ENCODE measurements at places on chromosomes 11 and 22.

DNA sequence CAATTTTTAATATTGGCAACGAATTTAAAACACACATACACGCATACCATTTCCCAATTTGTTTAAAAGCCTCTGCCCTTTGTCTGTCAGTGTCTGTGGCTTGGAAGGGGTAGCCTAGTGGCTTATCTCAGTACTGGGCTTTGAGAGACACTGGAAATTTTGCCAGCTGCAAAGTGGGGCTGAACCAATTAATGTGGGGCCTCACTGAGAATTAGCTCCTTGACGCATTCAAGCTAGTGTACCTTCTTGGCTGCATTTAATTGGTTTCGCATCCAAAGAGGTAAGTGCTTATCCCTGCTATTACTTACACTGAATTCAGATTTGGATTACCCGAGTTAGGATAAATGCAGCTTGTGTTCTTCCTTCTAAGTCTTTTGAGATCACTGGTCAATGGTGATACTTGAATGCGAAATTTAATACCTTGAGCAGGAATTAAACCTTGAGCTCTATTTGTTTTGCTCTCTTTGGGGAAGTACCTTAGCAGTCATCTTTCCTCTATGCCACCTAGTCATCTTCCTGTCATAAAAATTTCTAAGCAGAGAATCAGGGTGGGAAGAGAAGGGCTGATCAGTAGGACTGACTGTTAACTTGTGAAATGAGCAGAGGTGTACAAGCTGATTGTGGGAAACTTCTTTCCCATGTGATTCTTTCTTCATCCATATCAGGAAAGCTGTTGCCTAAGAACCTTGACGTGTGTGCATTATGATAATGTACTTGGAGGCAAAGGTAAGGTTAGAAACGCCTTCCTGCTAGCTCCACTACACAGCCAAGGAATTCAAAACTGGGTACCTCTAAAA, 187.7 kb upstream of the E2F8 start:
- no peak for DNase-seq

DNA sequence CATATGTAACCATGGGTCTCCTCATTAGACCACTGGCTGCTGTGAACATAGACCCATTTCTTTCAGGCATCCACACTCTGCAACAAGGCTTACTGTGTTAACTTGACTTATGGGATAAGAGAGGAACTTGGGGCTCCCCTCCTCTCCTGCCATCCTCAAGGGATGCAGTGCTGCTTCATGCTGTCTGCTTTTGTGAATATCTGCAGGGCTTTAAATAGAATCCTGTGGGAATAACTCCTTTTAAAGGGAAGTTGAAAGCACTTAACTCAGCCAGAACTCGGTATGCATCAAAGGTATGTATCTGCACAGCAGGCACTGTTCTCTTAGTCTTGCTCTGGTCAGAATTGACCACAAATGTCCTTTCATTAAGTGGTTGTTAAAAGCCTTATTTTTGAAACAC, 222.5 kb upstream of the KIRREL3 start:
- no peak for DNase-seq

- DNase-seq = no peak
These were observed 82.1 kb downstream of the PIWIL4 start for GRCh38 chr11:94649254-94649653.

DNA sequence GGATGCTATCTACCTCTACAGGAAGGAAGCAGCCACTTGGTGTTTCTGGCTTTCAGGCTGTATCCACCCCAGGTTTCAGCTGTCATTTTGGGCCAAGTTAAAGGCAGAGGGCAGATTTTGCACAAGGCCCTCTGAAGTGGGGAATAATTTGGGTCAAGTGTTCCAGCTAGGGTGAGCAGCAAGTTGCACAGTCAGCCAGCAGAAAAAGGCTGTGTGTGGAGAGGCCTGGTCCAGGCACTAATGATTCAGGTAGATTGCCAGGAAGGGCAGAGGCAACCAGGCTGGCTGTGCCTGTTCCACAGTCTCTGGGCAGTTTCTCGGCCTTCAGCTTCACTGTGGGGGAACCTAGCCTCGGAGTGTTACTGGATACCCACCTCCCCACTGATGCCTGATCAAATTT, 8.6 kb upstream of the ELF5 start:
- no peak for DNase-seq

DNA sequence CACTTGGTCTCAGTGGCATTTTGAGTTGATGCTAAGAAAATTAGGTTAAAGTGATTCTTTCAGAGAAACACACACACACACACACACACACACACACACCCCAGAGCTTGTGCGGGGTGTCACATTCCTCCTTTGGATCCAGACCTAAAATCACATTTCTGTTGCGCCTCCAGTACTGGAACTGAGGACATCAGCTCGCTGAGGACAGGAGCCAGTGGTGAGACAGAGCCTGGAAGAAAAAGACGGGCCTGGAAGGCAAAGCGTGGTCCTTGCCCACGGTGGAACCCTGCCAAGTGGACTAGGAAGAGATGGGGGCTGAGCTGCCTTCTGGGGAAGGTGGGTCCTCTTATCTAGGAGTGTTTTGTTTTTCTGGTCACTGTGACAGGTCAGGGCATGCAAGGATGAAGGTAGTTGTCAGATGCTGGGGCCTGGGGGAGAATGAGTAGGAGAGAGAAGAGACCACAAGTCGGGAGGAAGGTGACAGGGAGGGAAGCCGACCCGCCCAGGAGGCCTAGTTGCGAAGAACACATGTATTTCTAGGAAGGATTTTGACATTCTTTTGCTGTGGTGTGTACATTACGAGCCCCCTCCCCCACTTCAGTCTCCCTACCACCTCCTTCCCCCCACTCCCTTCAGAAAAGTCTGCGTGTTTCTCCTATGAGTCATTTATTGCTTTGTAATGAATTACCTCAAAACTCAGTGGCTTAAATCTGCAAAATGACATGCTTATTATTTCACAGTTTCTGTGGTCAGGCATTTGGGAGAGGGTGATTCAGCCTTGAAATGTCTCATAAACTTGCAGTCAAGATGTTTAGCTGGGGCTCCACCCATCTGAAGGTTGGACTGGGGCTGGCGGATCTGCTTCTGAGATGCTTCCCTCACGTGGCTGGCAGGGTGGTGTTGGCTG, 4.8 kb upstream of the ELFN2 start:
- peak; percentile 52 for DNase-seq

DNA sequence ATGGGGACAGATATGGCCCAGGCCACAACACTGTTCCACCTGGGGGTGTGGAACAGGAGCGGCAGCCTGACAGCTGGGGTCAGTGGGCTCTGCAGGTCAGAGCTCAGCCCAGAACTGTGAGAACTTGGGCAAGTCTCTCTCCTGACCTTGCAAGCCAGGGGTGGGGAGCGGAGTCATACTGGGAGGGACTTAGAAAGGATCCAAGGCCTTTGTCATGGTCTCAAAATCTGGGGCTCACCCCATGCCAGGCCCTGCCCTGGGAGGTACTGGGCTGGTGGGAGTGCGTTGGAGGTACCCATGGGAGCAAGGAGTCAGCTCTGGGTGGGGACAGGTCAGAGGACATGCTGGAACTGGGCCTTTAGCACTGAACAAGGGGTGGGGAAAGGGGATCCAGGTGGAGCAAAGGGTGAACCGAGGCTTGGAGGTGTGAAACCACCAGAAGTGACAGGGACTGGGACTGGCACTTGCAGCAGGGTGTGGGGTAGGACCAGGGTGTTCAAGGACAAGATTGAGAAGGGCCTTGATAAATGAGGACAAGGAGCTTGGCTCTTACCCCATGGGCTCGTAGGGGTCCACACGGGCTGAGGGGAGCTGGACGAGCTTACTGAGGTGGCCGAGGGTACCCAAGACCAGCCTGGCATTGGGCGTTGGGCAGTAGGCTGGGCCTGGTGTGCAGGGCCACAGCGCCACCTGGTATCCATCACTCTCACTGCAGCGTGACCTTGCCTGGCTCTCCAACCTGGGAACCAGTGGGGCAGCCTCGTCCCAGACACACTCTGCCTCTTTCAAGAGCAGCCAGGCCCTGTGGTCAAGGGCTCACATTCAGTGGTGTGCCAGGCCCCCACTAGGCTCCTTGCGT, 7.4 kb upstream of the PMM1 start:
- DNase-seq = peak; percentile 51

GRCh38 chr11:96033095-96033494, 109.2 kb upstream of the MTMR2 start:
- no peak for DNase-seq

DNA sequence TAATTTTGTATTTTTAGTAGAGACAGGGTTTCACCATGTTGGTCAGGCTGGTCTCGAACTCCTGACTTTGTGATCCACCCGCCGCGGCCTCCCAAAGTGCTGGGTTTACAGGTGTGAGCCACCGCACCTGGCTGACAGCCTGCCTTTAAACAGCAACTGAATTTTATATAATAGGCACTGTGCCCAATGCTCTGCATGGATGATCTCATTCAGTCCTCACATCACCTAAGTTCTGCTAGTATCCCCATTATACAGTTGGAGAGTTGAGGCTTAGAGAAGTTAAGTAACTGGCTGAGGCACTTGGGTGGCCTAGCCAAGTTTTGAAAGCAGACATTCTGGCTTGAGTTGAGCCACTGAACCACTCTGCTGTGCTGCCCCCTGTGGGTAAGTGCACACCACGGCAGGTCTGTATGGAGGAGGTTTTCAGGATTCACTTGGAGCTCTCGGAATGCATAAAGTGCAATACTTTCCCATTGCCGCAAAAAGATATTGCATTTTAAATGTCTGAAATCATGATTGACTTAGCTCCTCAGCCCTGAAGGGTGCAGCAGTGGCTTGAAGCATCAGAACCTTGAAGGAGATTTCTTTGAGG, 112.4 kb downstream of the LDLRAD3 start:
- peak; percentile 21 for DNase-seq

GRCh38 chr11:45076761-45077160, 69.7 kb upstream of the PRDM11 start:
- DNase-seq = no peak

- DNase-seq = no peak
These were observed 5.9 kb upstream of the TSKU start for GRCh38 chr11:76777305-76777704.

GRCh38 chr11:34425867-34426266, 12.9 kb upstream of the CAT start:
- DNase-seq = no peak

All from common myeloid progenitor, CD34-positive (primary cell).